ENCODE measurements at places on chromosomes 11 and 22.

DNA sequence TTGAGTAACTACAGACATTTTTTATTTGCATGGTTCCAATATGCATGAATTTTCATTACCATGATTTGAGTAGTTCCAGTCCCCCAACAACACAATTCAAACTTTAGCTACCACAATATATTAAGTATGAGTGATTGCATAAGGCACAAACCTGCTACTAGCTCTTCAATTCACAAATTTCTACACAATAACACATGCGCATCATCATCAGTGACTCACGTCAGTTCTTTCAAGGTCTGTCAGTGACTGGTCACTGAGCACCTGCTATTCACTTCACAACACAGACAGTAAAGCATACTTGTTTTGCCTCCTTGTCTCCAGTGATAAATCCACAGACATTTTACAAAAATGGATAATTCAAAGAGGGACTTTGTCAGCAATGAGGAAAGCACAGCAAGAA, 435.1 kb upstream of the CCDC90B start:
- DNase-seq: no peak

DNA sequence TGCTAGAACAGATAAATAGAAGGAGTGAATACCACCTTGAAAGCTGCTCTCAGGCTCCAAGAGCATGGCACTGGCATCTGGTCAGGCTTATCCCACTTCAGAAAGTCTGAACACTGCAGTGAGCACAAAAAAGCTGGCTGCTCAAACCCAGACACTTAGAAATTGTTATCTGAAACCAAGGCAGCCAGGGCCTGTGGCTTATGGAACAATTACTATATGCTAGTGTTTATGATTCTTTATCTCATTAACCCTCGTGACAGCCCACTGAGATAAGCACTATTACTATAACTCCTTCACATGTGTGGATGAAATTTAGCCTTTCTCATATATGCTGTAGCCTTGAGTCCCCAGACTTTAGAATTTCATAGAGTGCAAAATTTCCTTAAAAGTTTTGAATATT, 400.2 kb downstream of the RAB38 start:
- no peak for DNase-seq

- DNase-seq: no peak
These were observed 6.5 kb downstream of the ADORA2A start for GRCh38 chr22:24433828-24434470.

DNA sequence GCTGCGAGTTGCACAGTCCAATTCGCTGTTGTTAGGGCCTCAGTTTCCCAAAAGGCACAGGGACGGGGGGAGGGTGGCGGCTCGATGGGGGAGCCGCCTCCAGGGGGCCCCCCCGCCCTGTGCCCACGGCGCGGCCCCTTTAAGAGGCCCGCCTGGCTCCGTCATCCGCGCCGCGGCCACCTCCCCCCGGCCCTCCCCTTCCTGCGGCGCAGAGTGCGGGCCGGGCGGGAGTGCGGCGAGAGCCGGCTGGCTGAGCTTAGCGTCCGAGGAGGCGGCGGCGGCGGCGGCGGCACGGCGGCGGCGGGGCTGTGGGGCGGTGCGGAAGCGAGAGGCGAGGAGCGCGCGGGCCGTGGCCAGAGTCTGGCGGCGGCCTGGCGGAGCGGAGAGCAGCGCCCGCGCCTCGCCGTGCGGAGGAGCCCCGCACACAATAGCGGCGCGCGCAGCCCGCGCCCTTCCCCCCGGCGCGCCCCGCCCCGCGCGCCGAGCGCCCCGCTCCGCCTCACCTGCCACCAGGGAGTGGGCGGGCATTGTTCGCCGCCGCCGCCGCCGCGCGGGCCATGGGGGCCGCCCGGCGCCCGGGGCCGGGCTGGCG, at the start of gene BCR:
Gene BCR, plus strand, starts transcription at position 209 of the 592 bp plus-strand sequence. CDS start 452 bp downstream, outside the sequence.
- DNase-seq: peak; percentile 75

DNA sequence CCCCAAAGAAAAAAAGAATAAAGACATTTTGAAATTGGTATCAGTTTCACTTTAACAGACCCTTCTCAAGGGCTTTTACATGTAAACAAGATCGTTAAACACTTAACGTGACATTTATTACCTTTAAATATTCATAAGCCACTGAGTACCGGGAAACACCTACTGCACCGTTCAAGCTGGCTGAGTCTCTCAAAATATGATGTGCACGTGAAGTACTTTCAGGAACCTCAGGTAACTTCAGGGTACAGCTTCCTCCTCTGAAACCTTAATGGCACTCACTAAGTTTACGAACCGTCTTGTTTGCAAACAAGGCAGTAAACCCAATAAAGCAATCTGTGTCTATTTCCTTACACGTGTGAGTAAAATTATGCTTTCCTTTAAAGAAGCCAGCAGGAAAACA, 105.5 kb upstream of the TENM4 start:
- DNase-seq: no peak

- no peak for DNase-seq
These were observed 120.8 kb downstream of the NAT10 start for GRCh38 chr11:34226210-34226609.

GRCh38 chr22:37893583-37893983, 12.5 kb upstream of the MICALL1 start:
- DNase-seq: no peak

DNA sequence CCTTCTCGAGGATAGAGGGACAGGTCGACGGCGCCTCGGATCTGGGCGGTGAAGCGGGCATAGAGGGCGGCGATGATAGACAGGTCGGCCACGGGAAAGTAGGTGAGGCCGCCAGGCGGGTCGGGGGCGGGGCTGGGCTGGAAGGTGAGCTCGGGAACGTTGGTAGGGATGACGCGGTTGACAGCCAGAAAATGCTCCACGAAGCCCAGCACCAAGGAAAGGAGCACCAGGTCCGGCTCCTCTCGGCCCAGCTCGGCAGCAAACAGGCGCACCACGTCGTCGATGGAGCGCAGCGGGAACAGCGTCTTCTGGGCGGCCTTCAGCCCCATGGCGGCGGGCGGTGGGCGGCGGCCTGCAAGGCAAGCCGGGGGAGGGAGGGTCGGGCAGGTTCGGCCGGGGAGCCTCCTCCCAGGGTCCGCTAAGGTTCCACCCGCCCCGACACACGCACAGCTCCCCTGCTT, 540 bp downstream of the MEN1 start:
- peak; percentile 45 for DNase-seq

DNA sequence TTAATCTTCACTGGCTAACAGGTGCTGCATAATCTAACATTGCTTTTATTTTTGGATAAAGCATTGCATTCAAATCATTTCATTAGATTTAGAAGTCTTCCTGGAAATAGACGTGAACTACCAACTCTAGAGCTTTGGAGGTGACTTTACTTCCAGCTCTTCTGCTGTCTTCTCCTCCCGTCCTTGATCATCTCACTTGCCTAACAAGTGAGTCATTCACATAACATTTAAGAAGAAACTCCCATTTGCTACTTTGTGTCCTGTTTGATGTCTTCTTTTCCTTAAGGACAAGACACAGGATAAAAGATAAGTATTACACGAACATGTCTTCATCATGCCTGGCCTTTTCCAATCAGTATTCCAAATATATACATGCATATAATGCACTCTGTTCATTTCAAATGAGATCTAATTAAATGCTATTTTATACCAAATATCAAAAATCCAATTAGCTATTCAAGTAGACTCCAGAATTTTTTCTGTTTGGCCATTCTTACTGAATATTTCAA, 88.3 kb downstream of the BDNF start:
- no peak for DNase-seq

GRCh38 chr11:41053894-41054293, 405.6 kb downstream of the LRRC4C start:
- DNase-seq: no peak

GRCh38 chr22:30290342-30291057, 1.2 kb upstream of the CASTOR1 start:
- no peak for DNase-seq

GRCh38 chr11:9740202-9740883, 76.5 kb downstream of the SWAP70 start:
- no peak for DNase-seq

- DNase-seq: no peak
These were observed 13.1 kb downstream of the IFT27 start for GRCh38 chr22:36762687-36763260.

GRCh38 chr11:106601684-106602297, 416.5 kb downstream of the GUCY1A2 start:
- DNase-seq: no peak

DNA sequence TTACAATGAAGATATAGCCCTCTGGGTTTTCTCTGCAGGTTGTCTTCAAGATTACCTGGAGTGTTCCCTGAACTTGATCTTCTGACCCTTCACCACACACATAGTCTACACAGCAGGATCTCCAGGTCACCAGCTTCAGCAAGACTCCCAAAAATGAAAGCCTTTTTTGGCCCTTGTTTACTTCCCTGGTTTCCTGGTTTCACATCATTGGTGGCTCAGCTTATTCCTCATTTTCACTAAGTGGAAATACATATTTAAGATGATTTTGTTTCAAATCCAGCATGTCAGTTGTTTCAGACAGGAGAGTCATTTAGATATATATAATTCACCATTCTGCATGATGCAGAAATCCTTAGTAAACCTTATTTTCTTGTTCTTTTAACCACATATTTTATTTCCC, 41.6 kb upstream of the MPEG1 start:
- DNase-seq: no peak

- no peak for DNase-seq
These were observed 66.6 kb downstream of the GALNT18 start for GRCh38 chr11:11555208-11555607.

- peak; percentile 51 for DNase-seq
These were observed 15.2 kb downstream of the TMPRSS5 start for GRCh38 chr11:113690619-113691569.

- no peak for DNase-seq
These were observed 1228.6 kb downstream of the LRRC4C start for GRCh38 chr11:40230821-40231220.

GRCh38 chr11:45852018-45852711, 4.9 kb downstream of the CRY2 start:
- DNase-seq: no peak

DNA sequence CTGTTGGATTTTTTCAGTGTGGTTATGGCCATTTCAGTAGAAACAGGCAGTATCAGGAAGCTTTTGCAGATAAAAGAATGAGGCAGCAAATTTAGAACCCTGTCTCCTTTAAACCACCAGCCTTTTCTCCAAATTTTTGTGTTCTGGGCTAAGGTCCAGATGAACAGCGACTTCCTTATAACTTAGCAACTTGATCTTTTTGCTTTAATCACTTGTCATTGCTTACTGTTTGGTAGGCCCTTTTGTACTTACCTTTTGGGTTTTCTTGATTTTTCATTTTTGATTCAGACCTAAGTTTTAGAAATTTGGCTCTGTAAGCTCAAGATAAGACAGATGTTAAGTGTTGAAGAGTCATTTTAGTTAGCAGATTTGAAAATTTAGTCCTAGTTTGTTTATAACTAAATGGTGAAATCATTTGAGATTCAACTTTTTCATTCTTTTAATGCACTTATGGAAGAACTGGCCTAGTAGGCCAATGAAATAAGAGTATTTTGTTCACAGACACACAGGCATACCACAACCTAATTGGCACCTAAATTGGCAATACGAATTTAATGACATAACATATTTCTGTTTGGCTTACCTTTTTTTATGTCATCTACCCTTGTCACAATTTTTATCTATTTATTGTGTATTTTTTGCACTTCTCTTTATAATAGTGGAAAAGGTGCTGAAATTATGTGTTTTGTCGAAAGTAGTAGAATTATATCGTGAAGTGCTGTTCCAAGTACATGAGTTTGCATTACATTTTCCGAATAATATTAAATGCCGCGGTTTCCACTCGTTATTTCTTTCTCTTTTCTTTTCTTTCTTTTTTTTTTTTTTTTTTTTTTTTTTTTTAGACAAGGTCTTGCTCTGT, 2.1 kb downstream of the RTN3 start:
- no peak for DNase-seq

DNA sequence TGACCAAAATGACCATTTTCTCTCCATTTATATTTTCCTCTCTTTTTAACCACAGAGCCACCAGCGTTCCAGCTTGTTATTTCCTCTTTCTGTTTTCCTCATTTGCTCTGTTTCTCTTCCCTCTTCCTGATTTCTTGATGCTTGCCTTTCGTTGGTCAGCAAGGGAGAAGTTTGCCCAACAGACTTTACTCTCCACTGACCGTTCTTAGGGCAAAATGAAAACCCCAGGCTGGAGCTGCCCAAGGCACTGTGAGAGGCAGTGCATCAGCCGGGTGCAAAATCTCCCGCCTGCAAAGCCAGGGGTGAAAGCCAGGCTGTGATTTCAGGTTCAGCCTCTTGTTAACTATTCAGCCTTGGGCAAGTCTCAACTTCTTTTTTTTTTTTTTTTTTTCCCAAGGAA, 26.1 kb upstream of the APLP2 start:
- DNase-seq: no peak

DNA sequence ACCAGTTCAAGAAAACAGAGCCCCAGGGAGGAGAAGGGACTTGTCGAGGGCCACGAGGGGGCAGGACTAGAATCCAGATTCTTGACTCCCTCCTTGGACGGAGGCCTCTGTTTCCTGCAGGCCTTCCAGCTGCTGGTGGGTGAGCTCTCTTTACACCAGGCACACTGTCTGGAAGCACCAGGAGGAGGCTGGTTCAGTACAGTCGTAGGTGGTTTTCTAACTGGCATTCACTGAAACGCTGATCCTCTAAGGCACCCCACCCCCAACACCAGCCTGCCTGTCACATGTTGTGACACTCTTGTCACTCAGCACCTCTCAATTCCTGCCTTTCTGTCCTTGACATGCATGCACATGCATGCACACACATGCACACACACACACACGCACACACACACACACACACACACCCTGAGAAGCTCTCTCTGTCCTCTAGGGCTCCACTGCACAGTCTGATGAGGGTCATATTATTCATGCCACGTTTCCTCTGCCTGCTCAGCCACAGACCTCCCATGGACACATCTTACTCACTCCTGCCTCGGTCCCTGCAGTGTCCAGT, 751 bp downstream of the MS4A10 start:
- no peak for DNase-seq
